Motor neuron (in vitro differentiated cells): ENCODE measurements at places on chromosomes 16 and 17. TPM values are rescaled to one million over a fixed set of nuclear protein-coding genes. Genes with fewer than 3 reads are reported as not detected.

Gene P3H4
- total RNA-seq = 21.7 and 22.9 TPM in 2 replicates

- ATAC-seq = no peak
Observed at GRCh38 chr16:56849690-56850680, 15.0 kb upstream of the SLC12A3 start.

Gene MFAP4
- 186 and 215 TPM in 2 replicates for total RNA-seq

DNA sequence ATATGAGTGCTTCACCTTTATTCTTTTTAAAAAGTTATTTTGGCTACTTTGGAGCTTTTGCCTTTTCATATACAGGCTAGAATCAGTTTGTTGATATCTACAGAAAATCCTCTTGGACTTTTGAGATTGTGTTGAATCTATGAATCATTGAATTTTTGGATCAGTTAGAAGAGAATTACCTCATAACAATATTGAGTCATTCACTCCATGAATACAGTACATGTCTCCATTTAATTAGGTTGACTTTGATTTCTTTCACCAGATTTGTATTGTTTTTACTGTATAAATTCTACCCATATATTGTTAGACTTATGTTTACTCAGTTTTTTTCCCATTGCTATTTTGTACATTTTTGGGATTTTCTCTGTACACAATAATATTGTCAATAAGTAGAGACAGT, 54.4 kb downstream of the TAOK1 start:
- no peak for ATAC-seq

Gene ZNF764
- total RNA-seq = 3.0 and 3.4 TPM in 2 replicates

- ATAC-seq = no peak
Observed at GRCh38 chr16:1537763-1538289, 4.4 kb downstream of the TMEM204 start.
